T follicular helper cell (primary cell): ENCODE measurements at places on chromosomes 4 and X.

DNA sequence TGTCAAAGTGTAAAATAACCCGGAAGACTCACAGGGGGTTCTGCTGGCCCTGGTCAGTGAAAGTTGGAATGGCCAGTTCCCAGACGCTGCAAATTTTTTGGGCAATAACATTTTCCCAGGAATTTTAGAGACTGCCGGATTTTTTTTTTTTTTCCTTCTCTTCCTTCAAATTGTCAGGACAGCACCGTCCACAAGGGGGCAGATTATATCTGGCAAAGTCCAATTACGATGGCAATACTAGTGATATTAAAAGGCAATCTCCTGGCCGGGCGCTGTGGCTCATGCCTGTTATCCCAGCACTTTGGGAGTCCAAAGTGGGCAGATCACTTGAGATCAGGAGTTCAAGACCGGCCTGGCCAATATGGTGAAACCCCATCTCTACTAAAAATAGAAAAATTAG is 20.5 kb downstream of the SLC25A5 start:
- DNase-seq: peak; percentile 31

DNA sequence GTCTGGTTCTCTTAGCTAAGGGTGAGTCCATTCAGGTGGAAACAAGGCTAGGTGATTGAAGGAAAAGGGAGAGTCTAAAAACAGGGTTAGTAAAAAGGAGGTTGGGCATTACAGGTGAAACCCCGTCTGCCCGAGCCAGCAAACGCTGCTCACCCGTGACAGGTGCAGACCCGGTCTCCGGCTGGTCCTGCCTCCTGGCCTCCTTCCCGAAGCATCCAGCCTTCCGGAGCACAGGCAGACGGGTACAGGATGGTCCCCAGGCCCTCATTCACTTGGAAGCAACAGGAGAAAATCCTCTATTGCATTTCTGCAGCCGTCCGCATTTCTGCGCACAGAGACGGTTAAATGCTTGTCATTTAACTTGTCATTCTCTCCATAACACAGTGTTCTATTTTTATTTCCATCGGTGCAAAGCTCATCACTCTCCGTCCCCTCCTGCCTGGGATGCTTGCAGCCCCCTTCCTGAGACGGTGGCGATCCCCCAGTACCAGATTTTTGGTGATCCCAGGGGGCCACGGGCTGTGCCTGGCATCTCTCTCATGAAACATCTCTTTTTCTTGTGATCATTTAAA is 90.8 kb upstream of the PPP2R3B start:
- DNase-seq: no peak

DNA sequence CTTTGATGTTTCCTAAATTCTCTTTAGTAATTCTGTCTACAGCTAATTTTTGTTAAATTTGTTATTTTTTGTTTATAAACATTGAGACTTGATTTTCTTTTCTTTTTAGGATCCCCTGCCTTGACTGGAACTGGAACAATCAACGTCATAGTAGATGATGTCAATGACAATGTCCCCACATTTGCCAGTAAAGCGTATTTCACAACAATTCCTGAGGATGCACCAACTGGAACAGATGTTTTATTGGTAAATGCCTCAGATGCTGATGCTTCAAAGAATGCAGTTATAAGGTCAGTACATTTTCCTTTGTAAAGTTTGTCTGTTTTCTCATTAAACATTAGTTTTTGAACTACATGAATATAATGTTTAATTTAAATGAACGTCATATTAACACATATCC is 119.4 kb downstream of the FAT4 start:
- DNase-seq: no peak

GRCh38 chr4:151415978-151416377 is 7.0 kb downstream of the FHIP1A start:
- no peak for DNase-seq

- DNase-seq: no peak
Observed at GRCh38 chrX:148567229-148567628, 66.8 kb downstream of the AFF2 start.

- no peak for DNase-seq
Observed at GRCh38 chrX:81405781-81406180, 203.9 kb downstream of the SH3BGRL start.

DNA sequence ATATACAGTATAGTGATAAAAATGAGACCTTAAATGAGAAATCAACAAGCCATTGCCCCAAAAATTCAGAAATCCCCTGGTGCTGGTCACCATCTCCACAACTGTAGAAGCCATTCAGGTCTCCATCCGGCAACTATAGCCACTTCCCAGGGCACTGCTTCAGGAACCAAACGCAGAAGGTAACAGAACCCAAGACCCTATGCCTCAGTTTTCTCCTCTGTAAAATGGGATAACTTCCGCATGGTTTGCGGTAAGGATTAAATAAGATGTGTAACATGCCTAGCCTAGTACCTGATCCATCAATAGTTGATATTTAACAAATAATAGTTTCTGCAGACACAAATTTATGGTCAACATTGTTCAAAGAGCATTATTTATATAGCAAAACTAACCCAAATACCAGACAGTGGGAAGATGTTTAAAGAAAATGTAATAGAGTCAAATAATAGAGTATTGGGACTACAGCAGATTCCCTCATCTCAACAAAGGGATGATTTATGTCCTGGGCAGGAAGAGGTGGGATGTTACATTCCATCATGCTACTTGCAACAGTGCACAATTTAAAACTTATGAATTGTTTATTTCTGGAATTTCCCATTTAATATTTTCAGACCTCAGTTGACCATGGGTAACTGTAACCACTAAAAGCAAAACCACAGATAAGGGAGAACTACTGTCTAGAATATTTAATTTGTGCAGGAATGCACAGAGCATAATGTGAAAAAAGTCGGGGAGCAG is 30.0 kb downstream of the IRF2 start:
- no peak for DNase-seq

- DNase-seq: no peak
Observed at GRCh38 chr4:141254326-141254725, 33.6 kb downstream of the ZNF330 start.

- no peak for DNase-seq
Observed at GRCh38 chrX:34629572-34629971, 27.5 kb downstream of the TMEM47 start.

DNA sequence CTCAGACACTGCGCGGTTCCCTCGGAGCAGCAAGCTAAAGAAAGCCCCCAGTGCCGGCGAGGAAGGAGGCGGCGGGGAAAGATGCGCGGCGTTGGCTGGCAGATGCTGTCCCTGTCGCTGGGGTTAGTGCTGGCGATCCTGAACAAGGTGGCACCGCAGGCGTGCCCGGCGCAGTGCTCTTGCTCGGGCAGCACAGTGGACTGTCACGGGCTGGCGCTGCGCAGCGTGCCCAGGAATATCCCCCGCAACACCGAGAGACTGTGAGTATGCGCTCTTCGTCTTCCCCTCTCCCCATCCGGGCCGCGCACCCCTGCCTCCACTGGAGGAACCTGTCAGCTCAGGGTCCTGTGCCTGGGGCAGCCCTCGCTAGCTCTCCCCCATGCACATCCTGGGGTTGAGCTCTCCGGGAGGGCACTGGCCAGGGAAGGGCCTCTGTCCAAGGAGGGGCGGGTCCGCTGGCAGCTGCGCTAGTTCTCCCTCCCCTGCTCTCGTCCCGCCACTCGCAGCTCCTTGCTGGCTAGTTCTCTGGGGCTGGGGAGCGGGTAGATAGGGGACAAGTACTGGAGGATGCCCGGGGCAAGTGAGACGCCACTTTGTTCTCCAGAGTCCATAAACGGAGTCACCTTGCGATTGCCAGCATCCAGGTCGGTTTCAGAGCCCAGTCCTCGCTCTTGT is 2.2 kb downstream of the SLIT2 start:
- DNase-seq: no peak

GRCh38 chr4:7971159-7971631 is 31.5 kb upstream of the AFAP1 start:
- DNase-seq: no peak

DNA sequence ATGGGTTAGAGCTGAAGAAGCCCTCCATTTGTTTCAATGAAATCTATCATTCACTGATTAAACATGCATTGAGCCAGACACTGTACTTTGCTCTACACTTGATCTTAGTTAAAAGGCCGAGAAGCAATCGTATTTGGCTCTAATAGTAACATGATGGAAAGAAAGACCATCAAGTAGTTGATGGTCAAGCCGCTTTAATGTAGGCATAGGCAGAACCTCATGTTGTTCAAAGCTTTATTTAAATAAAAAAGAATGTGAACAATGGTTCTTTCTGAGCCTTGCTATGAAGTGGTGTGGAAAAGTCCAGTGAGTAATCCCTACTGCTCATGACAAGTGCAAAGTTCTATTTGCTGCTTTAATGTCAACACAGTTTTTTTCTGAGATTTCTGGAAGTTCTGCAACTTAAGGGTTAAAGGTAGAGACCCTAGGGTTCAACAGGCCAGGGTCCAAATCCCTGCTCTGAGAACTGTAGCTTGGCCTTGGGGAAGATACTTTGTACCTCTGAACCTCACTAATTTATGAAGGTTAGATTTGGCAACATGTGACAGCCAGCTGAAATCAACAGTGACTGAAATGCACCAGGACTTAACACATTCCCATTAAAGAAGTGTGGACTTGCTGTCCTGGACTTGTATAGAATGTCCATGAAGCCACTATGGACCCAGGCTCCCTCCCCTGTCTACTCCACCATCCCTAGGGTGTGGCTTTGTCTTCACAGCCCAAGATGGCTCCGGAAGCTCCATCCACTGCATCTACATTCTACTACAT is 17.9 kb upstream of the LAP3 start:
- DNase-seq: no peak

- DNase-seq: no peak
Observed at GRCh38 chr4:87209696-87210095, 10.7 kb downstream of the KLHL8 start.

DNA sequence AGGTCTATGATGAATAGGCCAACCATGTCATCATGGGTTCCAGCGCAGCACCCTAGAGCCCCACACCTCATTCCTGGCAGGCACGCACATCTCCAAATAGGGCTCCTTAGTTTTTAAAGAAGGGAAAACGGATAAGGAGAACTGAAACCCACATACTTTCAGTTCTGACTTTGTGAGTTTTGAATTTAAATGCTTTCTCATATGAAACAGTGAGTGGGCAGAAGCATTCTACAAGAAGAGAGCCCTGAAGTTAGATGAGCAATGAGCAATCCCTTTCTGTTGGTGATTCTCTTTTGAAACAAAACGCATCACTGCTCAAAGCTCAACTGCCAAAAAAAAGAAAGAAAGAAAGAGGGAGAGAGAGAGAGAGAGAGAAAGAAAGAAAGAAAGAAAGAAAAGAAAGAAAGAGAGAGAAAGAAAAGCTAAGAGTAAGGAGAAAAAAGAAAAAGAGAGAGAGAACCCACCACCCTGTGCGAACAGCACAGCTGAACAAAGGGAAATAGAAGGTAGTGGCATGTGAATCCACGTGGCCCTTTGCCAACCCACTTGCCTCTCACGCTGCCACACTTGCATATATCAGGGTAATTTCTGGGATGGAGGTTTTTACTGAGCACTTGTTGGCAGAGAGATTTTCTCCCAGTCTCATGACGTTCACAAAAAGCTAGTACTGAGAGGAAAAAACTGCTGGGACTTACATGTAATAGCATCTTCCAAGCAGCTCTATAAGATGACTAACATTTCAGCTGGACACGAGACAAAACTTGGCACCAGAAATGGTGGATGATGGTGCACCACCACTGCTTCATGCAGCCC is 31.0 kb downstream of the TMSB4X start:
- no peak for DNase-seq

- no peak for DNase-seq
Observed at GRCh38 chr4:41598580-41598979, 60.6 kb downstream of the LIMCH1 start.

- no peak for DNase-seq
Observed at GRCh38 chr4:184818216-184818564, 7.6 kb downstream of the ACSL1 start.

- DNase-seq: no peak
Observed at GRCh38 chrX:44975666-44976263, 102.8 kb downstream of the KDM6A start.

DNA sequence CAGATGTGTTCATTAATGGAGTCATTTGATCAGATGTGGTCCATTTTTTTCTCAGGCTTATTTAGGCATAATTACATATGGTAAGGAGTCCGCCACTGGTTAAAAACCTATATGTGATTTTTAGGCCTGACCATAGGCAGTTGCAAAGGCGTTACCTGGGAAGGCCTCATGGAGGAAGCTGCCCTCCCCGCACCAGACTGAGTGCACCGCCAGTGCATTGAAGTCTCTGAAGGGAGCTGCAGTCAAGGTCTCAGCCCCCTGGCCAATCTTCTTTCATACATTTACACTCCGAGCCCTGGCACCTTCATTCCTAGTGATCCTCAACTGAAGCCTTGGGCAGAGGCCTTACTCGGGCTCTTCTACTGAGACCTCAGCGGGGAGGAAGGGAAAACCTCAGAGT is 898.2 kb upstream of the AGA start:
- DNase-seq: no peak

DNA sequence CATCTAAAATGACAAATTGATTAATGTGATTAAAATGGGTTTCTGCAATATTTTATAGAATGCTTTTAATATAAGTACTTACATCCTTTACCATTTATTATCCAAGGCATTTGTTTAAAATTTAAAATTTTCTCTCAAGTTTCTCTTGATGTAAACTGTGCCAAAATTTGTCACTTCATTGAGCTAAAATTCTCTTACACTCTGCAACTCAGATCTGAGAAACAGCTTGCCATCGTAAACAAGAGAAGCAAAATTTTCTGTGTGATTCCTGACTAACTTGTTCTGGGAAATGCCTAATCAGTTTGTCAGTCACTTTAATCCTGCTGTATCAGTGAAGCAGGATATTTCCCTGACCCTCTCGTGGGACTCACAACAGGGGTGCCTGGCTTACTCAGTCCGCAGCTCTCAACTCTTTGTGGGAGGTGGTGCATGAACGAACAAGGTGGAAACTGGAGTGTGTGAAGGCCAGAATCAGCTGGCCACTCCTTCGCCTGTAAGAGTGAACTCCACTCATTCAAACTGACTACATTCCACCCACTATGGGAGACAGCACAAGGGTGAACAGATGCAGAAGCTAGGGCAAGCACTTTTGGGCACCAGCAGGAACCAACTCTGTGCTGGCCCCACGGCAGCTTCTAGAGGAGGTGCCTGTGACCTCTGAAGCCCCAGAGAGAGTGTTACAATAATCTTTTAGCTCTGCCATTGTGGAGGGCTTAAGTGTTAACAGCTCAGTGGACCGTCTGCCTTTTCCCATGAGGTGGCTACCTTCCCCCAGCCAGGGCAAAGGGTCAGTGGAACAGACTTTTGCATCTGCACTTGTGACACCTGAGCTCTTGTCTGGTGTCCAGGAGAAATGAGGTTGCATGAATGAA is 349.4 kb downstream of the FAT4 start:
- DNase-seq: no peak

- DNase-seq: no peak
Observed at GRCh38 chrX:15215366-15215765, 54.5 kb downstream of the ASB9 start.

GRCh38 chrX:132778917-132779316 is 179.5 kb downstream of the HS6ST2 start:
- no peak for DNase-seq

GRCh38 chrX:14775416-14775815 is 97.5 kb downstream of the FANCB start:
- DNase-seq: no peak
